ENCODE measurements at places on chromosomes 3 and 15.

- DNase-seq, result no peak
Measured at GRCh38 chr3:126025116-126025729, 56.2 kb downstream of the ROPN1B start.

GRCh38 chr15:69090197-69090948 is 70.1 kb upstream of the GLCE start:
- peak; percentile 31 for DNase-seq

GRCh38 chr3:194140520-194141414 is 4.8 kb downstream of the HES1 start:
- peak; percentile 82 for DNase-seq

GRCh38 chr15:101090428-101090790 is 161.4 kb downstream of the CHSY1 start:
- DNase-seq, result no peak

DNA sequence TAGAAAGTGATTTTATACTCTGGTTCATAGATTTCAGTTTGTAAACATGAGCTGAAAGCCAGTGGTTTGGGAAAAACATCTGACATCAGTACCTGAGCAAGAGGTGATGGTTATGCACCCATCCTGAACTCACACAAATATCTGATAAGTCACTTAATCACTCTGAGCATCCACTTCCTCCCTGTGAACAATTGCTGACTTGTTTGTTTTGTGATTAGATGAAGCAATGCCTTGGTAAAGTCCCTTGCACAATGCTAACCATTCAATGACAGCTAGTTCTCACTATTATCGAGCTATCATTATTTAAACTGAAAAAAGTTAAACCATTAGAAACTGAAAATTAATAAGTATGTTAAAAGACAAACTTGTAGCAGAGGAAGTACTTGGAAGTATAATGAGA is 303.0 kb downstream of the PLOD2 start:
- no peak for DNase-seq

DNA sequence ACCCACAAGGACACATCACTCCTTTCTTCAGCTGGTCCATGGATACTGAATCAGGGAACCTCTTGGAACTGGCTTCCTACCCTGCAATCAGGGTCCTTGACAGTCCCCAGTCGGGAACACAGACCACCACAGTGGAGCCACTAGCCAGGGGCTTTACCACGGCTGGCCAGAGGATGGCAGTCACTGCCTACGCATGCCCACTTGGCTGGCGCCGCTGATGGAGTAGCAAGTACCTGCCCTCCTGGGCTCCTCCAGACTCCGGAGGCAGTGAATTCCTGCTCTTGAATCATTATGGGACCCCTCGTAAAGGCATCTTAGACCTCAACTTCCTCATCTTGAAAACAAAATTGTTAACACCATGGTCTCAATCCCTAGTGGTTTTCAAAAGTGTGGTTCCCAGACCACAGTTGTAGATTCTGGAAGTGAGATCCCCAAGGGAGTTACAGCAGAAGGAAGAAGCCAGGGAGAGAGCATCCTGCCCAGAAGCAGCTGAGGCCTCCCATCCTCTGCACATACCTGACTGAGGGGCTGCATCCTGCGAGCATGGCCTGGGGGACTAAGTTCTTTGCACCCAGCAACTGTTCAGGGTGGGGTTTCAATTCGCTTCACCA is 9.1 kb upstream of the SKIC8 start:
- no peak for DNase-seq

DNA sequence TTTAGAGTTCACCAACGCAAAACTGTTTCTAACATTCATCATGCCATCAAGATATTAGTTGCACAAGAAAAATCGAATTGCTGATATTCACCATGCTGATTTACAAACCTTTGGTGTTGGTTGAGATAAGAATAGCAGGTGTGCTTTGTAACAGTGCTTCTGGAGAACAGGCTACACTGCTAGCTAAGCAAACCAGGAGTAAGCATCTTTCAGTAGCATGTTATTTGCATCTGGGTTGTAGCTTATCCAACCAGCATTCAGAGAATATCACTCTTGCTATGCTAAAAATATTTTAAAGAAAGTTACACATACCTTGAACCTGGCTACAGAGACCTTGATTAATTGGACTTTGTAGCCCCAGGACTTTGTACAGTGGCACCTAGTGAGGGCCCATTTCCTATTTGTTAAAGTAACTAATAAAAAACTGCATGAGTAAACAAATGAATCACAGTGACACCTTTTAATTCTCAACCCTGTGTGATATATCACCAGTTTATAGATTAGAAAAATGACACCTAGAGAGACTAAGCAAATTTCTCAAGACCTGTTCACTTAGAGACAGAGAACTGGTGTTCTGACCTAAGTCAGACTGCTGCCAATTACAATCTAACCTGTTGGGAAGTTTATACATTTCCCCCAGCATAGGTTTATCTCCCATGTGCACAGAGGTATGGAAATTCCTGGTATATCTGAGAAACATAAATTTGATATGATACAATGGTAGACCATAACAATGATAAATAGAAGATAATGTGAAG is 435.5 kb upstream of the TGFBR2 start:
- peak; percentile 68 for DNase-seq

- DNase-seq, result no peak
Measured at GRCh38 chr15:38564557-38565286, at the start of gene RASGRP1. RASGRP1 (minus strand) TSS chr15:38564814; CDS start chr15:38564628, 186 bp downstream.

DNA sequence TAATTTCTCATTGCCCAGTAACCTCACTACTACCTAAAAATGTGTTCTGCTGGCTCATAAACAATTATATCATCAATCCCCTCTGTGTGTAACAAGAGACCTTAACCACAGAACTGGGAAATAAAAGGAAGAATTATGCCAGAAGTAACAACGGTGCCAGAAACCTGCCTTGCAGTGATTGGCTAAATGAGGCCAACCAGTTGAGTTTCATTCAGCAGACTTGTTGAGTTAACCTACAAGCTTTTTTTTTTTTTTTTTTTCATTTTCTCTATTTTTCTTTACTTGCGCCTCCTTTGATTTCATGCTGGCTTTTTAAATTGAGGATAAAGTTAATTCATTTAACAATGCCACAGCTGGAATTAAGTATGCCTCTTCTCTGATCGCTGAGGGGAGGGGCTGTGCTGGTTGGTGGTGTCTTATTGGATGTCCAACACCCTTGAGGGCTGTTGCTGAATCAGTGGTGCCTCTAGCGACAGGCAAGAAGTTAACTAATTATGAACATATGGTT is 30.0 kb upstream of the GMNC start:
- no peak for DNase-seq

- DNase-seq, result no peak
Measured at GRCh38 chr3:37329465-37329864, 155.1 kb upstream of the LRRFIP2 start.

DNA sequence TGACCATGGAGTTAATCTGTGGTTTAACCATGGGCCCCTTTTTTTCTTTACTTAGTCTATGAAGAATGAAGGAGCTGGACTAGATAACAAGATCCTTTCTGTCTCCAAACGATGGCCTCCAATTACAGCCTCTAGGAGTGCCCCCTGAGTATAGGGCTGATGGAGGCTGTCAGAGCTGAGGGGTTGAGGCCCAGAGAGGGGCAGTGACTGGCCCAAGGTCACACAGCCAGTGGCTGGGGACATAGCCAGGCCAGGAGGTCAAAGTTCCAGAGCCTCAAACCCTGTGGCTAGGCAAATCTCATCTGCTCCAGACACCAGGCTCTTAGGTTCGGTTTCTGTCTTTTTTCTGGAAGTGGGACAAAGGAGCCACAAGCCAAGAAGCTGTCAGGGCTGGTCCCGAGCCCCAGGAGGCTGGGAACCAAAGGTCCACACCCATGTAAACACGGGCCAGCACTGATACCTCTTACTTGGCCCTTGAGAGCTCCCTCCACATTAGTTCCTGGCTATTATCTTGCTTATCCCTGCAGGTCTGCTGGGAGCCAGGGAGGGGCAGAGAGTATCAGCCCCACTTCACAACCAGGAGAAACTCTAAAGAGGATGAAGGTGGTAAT is 10.3 kb downstream of the RHOV start:
- no peak for DNase-seq

DNA sequence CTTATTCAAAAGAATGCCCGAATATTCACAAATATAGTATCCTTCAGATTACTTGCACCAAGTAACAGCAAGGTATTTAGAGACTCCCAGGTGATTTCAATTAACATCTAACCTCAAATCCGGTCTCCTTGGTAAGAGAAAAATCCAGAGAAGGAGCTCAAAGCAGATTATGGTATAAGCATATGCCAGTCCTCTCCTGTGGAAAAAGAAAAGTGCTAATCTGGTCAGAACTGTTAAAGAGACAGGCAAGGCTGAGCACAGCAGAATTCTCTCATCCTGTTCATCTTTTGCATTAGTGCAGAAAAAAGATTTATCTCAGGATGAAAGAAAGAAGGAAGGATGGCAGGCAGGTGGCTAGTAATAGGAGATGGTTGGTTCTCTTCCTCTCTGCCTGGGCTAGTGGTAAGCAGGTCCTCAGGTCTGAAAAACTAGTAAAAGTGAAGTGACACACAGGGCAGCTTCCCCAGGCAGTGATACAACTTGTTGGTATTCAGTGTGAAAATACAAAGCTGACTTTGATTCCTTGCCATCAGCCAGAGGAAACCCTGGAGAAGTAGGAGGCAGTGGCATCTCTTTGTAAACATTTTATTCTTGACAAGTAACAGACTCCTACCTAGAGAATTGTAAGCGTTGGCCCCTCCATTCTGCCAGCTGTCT is 14.2 kb downstream of the ATXN7 start:
- DNase-seq, result no peak

DNA sequence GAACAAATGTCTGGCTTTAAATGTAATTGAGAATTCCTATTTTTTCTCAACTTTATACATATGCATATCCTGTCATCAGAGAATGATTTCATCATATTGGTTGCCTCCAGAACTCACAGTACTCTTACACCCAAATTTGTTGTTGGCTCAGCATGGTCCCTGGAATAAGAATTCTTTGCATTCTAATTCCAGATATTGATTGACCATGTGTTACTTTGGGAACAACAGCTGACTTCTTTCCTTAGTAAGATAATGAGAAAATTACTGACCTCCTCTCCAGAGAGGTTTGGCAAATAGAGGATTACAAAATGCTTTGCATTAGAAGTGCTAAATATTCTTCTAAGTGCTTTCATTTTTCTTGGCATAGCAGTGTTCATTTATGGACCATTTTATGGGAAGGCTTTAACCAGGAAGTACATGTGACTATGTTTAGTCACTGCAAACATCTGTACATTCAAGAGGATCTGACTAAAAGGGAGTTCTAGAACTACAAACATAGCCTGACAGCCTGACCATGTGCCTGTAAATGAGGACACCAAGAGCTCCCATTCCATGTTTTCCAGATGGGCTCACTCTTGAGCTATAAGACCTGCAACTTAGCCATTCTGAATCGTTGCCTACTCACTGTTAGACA is 391.6 kb upstream of the DPPA4 start:
- DNase-seq, result no peak

DNA sequence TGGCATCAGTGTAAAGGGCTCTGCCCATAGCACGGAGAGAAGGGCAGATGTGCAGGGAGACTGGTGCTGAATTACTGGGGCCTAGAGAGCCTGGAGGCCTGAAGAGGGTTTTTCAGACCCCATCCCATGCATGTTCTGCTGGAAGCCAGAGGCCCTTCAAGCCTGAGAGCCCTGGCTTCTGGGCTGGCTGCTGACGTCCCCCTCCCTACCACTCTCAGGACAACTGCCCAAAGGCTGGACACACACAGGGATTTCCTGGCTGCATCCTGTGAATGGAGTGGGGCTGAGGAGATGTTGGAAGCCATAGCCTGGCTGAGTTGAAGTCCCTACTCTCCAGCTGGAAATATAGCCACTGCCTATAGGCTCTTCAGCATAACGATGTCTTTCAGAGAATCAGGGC is 16.9 kb upstream of the DOCK3 start:
- no peak for DNase-seq

- no peak for DNase-seq
Measured at GRCh38 chr3:127256138-127256537, 31.7 kb downstream of the PRR20G start.

DNA sequence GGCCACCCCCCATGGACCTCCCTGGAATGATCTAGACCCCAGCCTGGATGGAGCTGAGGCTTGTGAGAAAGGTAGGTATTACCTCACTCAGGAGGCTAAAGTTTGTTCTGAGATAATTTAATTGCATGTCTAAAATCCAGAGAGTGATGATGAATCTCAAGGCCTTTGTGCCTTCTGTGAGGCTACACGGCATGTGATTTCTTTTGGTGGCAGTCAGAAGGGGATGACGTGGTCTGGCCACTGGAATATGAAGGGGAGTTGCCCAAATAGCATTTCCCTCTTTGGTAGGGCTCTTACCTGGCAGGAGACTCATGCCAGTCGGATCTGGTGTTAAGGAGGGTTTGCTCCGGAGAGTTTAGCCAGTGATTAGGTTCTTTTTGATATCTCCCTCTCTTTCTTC is 2.5 kb downstream of the BAHD1 start:
- no peak for DNase-seq

GRCh38 chr15:43107751-43108150 is 1.9 kb upstream of the UBR1 start:
- no peak for DNase-seq

DNA sequence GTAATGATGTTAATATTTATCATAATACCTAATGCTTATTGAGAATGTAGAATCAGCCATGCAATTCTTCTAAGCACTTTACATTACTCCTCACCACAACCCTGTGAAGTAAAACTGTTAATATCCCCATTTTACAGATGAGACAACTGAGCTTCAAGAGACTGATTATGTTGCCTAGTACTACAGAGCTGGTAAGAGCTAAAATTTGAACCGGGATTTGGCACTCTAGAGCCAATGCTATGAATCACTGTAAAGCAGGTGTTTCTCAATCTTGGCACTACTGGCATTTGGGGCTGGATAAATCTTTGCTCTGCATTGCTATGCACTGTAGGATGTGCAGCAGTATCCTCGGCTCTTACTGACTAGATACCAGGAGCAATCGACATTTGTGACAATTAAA is 367.7 kb downstream of the MAGI1 start:
- no peak for DNase-seq

GRCh38 chr3:31353166-31353565 is 179.6 kb upstream of the STT3B start:
- no peak for DNase-seq

DNA sequence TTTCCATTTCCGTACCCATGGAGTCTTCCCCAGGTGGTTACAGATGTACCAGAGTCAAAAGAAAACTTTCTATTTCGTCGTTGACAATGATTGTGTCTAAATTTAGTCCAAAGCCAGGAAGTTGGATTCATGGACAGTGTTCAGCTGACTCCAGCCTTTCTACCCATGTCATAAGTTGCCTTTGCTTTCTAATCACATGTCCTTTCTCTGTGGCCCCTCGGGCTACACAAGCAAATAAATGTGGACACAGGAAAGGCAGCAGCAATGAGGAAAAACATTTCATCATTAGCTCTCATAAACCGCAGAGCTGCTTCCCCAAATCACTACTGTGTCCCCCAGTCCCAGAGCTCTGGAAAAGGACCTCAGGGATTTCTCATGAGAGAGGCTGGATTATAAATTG is 82.0 kb downstream of the USF3 start:
- no peak for DNase-seq

Measured in PC-9 (cell line).